Uterus (tissue), 4 donors: ENCODE measurements at places on chromosomes 6 and 20.
A peak's percentile ranks its signal among the peaks of the same experiment; 100 is the strongest.

DNA sequence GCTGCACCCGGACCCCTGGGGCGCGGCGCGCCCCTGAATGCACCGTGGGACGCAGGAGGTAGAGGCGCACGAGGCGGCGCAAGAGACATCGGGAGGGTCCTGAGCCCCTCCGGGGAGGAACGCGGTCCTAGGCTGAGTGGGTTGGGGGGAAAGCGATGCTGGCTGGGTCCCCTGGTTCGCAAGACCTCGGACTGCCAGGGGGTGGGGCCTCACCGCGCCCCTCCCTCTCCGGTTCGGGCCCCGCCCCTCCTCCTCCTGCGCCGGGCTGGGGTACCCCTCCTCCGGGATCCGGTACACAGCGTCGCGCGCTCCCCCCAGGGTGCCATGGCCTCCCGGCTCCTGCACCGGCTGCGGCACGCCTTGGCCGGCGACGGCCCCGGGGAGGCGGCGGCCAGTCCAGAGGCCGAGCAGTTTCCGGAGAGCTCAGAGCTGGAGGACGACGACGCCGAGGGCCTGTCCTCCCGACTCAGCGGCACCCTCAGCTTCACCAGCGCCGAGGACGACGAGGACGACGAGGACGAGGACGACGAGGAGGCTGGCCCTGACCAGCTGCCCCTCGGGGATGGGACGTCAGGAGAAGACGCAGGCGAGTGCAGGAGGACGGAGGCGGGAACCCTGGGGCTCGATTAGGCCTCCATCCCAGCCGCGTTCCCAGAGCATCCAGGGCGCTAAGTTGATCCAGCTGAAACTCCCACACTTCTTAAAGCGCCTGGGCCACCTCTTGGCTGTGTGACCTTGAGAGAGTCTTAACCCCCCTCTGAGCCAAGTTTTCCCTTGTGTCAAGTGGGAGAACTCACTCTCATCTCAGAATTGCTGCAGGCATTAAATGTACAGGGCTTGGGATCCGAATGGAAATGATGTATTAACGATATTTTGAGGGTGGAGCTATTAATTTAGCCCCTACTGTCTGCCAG is 541 bp downstream of the SNX21 start:
- peak; percentile 87 for DNase-seq

DNA sequence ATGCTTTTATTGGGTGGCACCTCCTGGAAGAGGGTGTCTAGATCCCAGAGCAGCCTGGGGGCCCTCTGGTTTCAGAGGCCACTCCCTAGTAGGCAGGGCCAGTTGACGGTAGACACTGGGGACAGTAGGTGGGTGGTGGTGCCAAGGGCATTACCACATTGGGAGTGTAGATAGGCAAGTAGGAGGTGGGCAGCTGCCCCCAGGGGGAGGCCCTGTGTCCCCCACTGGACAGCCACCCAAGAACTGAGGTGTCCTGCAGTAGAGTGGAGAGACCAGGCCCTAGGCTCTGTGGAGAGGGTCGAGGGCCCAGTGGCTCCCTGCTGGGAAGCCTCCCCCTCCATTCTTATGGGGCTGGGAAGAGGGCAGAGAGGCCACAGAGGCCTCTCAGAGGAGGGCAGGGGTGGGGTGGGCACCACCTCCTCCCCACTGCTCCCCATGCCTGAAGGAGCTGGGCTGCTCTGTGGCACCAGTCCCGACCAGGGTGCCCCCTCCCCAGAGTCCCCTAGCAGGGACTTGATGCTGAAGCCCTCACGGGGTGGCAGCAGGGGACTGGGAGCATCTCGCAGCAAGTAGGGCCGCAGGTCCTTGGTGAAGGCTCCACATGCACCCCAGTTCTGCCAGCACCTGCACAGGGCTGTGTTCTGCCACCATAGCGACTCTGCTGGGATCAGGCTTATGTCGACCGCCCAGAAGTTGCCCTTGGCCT is 305.0 kb upstream of the KCNQ5 start:
- peak; percentile 8 for DNase-seq

GRCh38 chr6:161748535-161749416 is 474.9 kb upstream of the AGPAT4 start:
- DNase-seq: no peak

- no peak for DNase-seq
Observed at GRCh38 chr20:32648761-32649650, 24.7 kb downstream of the C20orf203 start.

DNA sequence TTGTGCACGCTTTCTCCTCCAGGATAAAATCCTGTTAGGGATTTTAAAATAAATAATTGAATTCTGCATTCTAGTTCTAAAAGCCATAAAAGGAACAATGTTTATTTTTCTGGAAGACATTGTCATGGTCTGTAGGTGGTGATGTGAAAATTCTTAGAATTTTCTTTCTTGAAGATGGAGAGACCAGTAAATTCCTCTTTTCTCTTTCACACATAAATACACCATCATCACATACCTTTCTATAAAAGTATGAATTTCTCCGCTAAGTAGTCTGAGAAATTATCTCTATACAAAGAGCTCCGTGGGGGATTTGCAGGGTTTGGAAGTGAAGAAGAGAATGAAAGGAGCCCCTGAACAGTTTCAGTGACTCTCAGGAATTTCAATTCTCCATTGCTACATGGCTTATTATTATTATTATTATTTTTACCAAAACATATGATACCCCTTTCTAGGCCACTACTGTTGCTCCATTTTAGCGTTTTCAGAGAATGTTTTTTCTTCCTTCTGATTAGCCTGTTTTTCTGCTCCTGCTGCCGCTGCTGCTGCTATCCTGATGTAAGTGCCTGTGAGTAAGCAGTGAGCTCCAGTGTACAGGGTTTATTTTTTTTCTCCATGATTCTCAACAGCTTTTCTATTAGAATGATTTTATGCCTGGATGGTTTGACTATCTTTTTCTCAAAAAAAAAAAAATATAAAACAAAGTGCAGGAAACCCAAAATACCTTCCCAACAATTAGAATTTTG is 145.8 kb downstream of the SAMD5 start:
- no peak for DNase-seq

- DNase-seq: no peak
Observed at GRCh38 chr6:32774426-32774825, 11.1 kb upstream of the HLA-DQB2 start.

DNA sequence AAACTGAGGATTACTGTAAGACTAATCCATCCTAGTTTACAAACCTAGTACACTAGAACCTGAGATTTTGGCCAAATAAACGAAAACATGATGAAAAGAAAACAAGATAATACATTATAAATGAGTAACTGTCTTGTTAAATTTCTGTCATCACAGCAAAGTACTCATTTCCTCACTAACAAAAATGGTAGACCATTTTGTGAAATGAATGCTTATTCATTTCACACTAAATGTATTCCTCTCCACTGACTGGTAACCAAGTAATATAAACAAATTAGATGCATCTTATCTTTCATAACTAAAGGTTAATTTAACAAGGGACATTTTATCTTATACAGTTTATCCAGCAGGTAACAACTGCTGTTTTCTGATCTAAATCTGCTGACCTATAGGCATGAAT is 143.7 kb downstream of the REV3L start:
- DNase-seq: no peak

DNA sequence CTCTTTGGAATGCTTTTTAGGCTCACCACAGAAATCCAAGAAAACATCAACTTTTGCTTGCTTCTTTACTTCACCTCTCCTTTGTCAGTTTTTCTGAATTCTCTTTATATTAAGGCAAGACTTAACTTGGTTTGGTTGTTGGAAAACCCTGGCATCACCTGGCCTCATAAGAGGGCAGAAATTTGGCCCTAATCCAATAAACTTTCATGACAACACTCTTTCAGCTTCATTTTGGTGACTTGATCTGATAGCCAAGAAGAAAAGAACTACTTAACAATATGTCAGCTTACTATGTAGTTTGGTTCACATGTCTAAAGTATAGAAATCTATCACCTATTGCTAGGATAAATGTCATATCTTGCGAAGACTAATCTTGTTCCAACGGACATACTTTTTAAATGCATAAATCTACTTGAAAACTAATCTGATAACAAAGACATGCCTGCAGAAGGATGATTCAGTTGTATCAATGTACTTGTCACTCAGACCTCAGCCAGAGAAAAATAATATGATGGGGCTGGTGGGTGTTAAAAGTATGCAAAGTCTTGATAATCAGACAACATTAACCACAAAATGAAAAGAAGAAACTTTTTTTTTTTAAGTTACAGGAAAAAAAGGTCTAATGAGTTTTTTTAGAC is 19.3 kb upstream of the HBS1L start:
- DNase-seq: no peak

DNA sequence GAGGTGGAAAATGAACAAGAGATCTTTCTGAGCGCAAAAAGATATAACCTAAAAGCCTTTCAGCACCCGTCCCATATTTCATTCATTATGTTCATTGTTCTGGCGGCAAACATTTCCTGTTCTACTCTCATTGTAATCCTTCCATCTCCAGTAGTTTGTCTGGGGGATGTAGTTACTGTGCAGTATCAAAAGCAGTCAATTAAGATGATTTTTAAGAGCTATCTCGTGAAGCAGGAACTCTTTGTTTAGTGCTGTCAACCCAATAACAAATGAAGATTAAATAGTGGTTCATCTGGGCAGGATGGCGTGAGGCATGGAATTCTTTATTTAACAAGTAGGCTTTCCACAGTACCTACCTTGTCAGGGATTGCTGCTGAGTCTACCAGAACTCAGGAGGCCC is 876.7 kb downstream of the HACE1 start:
- DNase-seq: no peak

- DNase-seq: no peak
Observed at GRCh38 chr6:116629563-116629981, 13.3 kb downstream of the RSPH4A start.
